ENCODE measurements at places on chromosomes 2 and 18.

DNA sequence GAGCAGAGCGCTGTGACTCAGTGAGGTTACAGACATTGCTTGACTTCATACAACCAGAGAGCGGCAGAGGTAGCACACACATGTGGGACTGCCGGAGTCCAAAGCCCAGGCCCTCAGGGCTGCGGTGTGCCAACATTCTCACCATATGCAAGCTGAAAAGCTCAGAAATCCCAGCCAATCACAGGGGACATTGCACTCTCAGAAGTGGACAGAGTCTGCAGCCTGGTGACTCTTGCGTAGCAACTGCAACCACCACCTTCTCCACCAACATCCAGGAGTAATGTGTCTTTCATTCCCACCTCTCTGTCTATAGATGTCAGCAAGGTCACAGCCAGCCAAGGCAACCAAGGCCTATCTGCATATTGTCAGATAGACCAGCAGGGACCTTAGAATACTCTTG, 158.1 kb downstream of the TTC32 start:
- DNase-seq: no peak

GRCh38 chr2:231589656-231590055, 3.0 kb upstream of the TEX44 start:
- DNase-seq: no peak

DNA sequence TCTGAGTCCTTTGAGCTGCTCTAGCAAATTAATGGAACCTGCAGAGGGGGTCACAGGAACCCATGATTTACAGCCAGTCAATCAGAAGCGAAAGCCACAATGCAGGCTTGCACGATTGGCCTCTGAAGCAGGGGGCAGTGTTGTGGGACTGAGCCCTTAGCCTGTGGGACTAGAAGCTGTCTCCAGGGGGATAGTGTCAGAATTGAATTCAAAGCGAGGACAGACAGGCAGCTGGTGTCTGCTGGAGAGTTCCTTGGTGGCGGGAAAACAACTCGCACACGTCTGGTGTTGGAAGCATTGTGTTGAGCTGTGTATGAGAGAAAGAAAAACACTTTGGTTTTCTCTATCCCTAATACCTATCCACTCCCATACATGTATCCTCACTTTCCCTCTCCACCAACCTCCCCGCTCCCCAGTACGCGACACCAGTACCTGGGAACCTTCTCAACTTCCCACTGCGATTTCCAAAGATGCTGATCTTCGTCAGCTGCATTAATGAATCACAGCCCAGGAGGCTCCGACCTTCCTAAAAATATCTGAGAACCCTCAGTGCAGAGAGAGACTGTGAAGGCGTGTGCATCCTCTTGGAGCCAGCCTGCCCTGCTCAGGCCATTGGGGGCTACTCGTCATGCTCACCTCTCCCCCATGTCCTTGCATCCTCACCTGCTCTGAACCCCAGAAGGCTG, 88.2 kb downstream of the HS1BP3 start:
- DNase-seq: no peak

DNA sequence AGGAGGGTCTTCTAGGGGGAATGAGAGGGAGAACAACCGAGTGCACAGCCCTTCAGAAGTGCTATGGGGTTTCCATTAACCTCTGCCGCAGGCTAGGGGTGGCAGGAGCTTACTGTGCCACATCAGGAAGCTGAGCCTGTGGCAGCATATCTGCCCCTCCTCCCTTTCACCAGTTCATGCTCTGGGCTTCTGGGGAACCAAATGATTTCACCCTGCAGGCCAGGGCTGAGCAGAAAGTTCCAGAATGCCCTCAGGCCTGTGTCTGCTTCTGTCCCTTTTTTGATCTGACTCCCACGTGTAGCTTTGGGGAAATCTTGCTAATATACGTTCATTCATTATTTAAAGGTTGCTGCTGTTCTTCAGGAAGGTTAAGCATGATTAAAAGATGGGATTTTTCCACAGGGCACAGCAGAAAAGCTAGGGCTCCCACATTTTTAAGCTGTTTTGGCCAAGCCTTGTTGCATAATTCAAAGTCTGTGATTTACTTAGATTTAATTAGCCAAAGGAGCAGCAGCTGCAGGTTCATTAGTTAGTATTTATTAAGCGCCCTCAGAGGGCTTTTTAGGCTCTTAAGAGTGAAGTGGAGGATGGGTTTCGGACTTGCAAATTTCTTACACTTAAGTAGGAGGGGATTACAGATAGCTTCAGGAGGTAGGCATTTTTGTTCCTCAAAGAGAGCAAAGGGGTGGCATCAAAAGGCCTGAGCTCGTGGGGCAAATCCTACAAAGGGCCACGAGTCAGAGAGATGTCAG, 10.2 kb downstream of the TMEM247 start:
- no peak for DNase-seq

- DNase-seq: no peak
Measured at GRCh38 chr2:59732871-59733566, 820.4 kb downstream of the BCL11A start.

DNA sequence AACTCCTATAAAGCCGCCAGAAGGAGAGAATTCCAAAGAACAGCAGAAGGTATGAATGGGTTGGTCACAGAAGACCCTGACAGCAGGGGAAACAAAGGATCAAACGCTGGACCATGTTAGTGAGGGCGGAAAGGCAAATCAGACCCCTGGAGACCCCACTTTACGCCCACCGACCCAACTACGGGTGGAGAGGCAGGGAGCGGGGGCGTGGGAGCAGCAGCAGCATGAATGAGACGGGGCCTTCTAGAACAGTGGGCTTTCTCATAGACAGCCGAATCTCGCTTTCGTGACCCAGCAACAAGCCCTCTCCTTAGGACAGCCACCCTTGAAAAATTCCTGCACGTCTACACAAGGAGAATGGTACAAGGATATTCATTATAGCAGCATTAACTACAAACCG, 191.0 kb downstream of the HDAC4 start:
- DNase-seq: no peak

GRCh38 chr18:44786688-44787087, 106.0 kb downstream of the SETBP1 start:
- DNase-seq: no peak

DNA sequence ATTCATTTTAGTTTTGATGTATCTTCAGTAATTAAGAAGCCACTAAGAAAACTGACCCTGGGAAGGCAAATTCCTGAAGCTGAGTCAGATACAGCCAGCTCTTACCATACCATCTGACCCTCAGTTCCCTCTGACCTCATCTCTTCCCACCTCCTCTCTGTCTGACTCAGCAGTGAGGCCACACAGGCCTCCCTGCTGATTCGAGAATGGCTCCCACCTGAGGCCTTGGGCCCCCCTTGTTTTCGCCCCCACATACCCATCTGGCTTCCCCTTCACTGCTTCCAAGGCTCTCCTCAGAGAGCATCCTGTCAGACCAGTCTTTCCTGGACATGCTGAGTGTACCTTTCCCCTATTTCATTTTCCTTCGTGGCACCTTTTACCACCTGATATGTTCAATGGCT, 71.0 kb upstream of the CYP1B1 start:
- DNase-seq: no peak

GRCh38 chr18:60984510-60984909, 348.7 kb upstream of the CDH20 start:
- no peak for DNase-seq

All from SIG-M5 (cell line).